ENCODE measurements at places on chromosomes 5 and 9.

GRCh38 chr9:21266733-21267484 is 27.1 kb upstream of the IFNA14 start:
- no peak overlapping the region for H3K4me3 ChIP-seq
- H3K27me3 ChIP-seq, result no peaks in the 10 kb centered on the region
- H3K27ac ChIP-seq, result no peak overlapping the region
- H3K4me1 ChIP-seq, result peaks cover 9% of the 10 kb centered on the region

DNA sequence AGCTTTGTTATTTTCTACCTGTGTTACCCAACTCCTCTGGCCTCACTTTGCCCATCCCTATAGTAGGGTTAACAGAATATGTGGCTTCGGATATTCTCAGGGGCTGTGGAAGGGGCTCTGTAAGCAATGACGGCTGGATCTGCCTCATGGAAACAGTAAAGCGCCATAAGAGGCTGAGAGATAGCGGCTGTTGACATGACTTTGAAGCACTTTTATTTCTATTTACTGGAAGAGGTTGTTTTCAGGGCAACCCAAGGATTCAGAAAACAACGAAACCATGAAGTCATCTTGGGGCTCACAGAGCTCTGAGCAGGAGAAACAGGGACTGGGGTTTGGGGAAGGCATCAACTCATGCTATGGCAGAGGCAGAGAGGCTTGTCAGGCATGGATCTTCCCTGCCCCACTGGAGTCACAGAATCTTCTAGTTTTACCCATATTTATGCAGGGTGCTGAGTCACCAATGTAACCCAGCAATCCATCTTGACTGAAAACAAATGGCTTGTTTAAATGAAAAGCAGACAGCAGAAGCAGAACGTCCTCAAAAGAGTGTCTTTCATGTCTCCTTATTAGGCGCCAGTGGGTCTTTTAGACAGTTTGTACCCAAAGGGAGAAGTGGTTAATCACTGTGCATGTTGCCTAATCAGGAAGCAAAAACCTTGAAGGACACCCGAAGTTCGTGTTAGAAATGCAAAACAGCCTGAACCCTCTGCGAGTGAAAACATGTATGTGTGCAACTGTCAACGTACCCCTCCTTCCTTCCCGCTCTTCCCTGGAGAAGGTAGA is 113.0 kb downstream of the COL23A1 start:
- peak; percentile 85 for DNase-seq
- H3K27me3 ChIP-seq, result no peaks in the 10 kb centered on the region
- peak overlapping the region; percentile 61 for H3K4me3 ChIP-seq
- H3K27ac ChIP-seq, result peak overlapping the region; percentile 86
- H3K36me3 ChIP-seq, result no peaks in the 10 kb centered on the region

- DNase-seq, result no peak
- peaks cover 42% of the 10 kb centered on the region for H3K4me1 ChIP-seq
- H3K36me3 ChIP-seq, result peaks cover 66% of the 10 kb centered on the region
- H3K27me3 ChIP-seq, result no peaks in the 10 kb centered on the region
- no peak overlapping the region for H3K4me3 ChIP-seq
These were observed 38.0 kb downstream of the PRRT1B start for GRCh38 chr9:131583337-131583645.

DNA sequence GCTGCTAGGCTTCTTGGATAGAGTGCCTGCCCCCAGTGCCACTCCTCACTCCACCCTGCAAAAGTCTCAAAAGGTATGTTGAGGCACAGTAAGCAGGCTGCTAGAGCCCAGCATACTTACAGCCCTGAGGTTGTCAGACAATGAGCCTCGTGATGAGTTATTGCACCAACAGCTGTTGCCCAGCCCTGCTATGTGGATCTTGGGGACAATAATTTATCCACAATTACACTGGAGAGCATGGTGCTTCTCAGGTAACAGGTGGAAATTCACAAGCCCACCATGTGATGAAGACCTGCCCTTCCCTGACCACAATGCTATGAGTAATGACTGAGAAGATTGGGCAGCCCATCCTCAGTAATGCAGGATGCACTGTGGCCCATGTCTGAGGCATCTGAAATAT is 36.5 kb downstream of the KCNIP1 start:
- H3K4me1 ChIP-seq, result peaks cover 24% of the 10 kb centered on the region

- no peaks in the 10 kb centered on the region for H3K4me1 ChIP-seq
- H3K36me3 ChIP-seq, result no peaks in the 10 kb centered on the region
- no peak overlapping the region for H3K4me3 ChIP-seq
- no peak for DNase-seq
- H3K27ac ChIP-seq, result no peak overlapping the region
These were observed 123.9 kb downstream of the SEC61B start for GRCh38 chr9:99345942-99346341.
